Activated T-cell treated with anti-CD3 and anti-CD28 coated beads, Interleukin-2, amount 50 U/mL, for 24 hours (primary cell): ENCODE measurements at places on chromosomes 5 and 9.

DNA sequence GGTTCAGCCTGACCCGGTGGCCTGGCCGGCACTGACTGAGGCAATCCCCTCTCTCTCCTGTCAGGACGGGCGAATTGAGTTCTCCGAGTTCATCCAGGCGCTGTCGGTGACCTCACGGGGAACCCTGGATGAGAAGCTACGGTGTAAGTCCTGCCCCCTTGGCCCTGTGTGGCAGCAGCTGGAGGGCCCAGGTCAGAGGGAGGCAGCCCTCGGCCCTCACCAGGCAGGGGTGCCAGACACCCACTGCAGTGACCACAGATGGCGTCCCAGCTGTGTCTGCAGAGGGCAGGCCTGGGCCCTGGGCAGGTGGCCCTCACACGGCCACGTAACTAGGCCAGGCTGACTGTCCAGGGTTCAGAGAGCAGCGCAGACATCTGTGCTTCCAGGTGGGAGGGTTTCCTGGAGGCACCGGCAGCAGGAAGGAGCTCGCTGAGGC, 45.9 kb upstream of the HMCN2 start:
- no peak for DNase-seq

DNA sequence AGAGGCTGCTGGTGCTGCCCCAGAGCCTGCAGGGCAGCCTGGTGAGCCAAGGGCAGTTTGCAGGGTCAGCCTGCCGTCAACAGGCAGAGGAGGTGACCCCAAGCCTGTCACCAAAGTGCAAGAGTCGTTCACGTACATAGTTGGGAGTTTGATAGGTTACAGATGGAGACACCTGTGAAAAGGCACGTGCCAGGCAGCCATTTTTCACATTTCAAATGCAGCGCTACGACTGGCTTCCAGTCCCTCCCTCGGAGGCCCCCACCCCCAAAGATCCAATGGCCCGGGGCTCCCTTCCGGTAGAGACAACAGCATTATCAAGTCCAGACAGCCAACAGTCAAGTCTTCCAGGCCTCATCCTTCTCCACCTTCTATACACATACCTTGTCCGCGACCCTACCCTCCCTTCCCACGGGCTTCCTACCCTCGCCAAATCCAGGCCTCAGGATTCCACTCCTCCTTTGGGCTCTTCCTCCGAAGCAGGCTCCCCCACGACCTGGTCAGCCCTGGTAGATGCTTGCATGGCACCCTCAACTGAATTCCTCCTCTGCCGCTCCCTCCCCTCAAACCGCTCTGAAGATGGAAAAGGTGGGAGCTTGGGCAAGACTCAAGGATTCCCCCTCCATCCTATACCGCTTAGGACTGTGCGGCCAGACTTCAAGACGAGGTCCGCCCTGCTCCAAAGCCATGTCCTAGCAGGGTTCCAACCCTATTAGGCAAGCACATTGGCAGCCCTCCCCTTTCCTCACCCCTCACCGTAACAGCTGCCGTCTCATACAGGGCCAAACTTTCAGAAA, 13.2 kb downstream of the HNRNPH1 start:
- no peak for DNase-seq

GRCh38 chr5:150227606-150228273, 37.9 kb downstream of the SLC6A7 start:
- no peak for DNase-seq

DNA sequence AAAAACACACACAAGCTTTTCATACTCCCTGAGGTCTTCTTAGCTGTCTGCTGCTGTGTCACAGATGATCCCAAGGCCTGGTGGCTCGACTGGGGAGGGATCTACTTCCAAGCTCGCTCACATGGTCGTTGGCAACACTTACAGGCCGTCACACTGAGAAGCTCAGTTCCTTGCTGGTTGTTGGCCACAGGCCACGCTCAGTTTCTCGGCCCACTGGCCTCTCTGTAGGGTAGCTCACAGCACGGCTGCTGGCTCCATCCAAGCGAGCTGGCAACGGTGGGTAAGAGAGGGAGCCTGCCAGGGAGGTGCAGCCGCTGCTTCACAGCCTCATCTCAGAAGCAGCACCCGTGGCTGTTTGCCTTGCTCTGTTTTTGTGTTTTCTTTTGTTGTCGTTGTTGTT, 43.8 kb upstream of the GFPT2 start:
- DNase-seq, result no peak

GRCh38 chr5:128084228-128085167, 932 bp downstream of the SLC12A2 start:
- DNase-seq, result peak; percentile 70

- no peak for DNase-seq
These were observed 720.6 kb downstream of the PTPRD start for GRCh38 chr9:9892217-9892616.

DNA sequence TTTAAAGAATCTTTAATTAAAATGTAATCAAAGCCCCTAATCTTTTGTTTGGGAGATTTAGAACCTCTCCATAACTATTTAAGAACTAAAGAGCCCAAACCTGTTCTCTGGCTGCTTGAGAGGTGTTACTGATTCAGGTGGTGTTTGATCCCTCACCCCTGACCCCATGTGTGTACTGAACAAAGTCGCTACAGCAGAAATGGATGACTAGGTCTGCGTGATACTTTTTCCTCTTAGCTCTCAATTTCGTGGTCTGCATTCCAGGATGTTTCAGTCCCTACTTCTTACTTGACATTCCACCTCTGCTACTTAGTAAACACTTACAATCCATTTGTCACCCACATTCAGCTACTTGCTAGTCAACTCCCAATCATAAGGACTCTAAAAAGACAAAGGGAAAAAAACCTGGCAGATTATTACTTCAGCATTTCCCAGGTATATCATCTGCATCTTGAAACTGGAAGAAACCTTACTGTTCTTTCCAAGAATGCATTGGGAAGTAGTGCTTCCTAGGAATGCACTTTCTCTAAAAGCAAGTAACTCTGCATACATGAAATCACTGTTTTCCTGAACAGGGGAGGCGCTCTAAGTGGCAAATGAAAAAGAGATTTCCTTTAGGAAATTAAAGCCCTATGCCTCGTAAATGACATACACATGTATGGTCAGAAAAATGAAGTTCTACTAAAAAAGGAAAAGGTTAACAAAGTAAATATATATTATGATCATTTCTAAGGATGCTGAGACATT, 1091.6 kb downstream of the PTPRD start:
- no peak for DNase-seq

DNA sequence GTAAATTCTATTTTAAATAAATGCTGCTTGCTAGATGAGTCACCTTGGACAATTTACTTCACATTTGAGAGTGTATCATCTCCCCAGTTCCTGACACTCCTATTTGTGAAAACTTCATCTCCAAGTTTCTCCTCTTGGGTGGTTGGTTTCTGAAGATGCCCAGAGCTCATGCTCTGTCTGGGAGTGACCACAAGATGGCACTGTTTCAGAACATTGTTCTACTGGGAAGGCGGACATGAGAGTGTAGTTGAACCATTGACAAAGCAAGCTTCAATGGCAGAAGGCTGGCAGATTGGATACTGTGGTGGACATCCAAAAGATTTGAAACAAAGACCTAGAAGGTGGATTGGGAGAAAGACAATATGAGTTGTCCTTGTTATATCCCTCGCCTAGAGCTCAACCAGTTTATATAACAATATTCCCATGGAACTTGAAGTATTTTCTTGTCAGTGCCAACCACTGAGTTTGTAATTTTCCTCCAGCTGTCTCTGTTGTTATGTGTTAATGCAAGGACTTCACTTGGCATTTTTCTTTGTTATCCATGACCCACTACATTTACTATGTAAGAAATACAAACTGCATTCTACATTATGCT, 234.3 kb upstream of the ANKH start:
- no peak for DNase-seq

DNA sequence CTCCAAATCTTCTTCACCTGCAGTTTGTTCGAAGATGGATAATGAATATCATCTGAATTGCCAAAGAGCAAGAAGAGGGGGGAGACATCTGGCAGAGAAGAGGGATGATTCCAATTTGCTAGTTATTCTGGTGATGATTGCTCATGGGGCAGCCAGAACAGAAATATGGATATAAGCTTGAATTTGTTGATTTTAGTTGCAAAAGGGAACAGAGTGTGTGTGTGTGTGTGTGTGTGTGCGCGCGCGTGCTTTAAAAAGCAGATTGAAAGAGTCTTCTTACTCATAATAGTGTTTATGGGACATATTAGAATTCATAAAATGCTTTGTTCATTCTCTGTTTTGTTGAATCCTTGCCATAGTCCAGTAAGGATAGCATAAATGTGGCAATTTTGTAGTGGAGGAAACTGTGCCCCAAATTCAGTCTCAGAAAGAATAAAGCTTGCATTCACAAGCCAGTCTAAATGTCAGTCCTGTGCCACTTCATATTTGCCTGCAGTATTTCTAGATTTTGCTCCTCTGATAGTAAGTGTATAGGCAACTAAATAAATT, 436.3 kb upstream of the KLF4 start:
- DNase-seq, result no peak

- no peak for DNase-seq
These were observed 803.7 kb downstream of the TLE4 start for GRCh38 chr9:80375477-80375876.

- DNase-seq, result no peak
These were observed 119.5 kb downstream of the SYK start for GRCh38 chr9:90921104-90921503.

DNA sequence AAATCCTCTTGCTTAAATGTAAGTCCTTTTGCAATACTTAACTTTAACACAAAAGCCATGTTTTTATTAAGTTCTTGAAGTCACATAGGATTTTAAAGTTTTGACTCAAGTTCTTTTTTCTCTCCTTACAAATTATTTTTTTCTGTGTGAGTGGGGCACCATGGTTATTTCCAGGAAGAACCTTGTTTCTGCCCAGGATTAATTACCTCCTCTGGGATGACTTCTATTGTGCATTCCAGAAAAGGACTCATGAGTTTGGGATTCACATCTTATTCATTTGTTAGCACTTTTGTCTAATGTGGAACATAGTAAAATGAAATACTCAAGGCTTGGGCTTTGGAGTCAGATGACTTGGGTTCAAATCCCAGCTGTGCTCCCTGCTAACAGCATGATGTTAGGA, 421.4 kb upstream of the WWC1 start:
- DNase-seq, result no peak

DNA sequence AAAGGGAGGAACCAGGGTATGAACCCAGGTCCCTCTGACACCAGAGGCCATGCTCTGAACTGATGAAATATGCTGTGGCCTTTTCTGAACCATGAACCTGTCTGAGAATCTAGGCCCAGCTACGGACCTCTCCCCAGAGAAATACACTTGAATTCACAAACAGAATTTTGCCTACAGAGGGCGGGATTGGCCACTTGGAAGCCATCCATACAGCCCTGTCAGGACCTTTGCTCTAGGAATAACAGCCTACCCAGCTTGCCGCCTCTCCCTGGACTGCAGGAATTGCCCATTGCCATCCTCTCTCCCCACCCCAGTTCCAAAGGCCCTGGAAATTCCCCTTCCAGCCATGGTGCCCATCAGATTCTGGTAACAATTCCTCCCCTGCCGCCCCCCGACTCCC, 26.6 kb downstream of the MORN5 start:
- DNase-seq, result no peak

DNA sequence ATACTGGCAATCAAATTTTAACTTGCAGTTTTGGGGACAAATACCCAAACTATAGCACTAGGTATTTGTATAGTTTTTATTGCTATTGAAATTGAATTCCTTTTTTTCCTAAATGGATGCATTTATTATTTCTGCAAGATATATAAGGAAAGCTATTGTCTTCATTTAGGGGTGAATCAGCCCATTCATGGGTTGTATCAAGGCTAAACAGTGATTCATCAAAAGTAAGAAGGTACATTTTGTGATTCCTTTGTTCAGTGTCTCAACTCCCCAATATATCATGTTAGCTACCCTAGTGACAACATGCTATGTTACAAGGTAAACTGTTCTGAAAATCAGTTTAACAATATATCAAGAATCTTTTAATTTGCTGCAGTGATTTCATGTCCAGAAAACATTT, 185.7 kb downstream of the PLK2 start:
- no peak for DNase-seq

DNA sequence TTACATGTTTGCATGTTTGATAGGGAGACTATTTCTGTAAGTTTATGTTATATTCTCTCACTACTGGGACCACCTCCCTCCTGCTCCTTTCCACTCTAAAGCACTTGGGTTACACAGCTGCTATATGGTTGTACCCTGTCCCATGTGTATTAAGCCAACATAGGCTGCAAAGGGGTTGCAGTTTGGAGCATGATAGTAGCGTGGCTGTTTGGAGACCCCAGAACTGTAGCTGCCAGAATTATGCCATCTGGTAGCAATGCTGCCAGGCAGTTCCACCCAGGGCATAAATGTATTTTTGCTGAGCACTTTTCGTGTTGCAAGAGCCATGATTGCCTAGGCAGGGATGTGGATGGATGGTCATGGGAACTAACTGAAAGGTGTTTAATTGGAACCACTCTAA, 81.8 kb downstream of the CNTLN start:
- no peak for DNase-seq

- DNase-seq, result peak; percentile 47
These were observed 27.8 kb downstream of the TNFSF15 start for GRCh38 chr9:114777821-114778609.

- no peak for DNase-seq
These were observed 89.6 kb downstream of the SFXN1 start for GRCh38 chr5:175567954-175568353.

- DNase-seq, result no peak
These were observed 34.0 kb upstream of the FGF1 start for GRCh38 chr5:142719836-142720370.

GRCh38 chr5:82349652-82350051, 71.5 kb upstream of the RPS23 start:
- DNase-seq, result peak; percentile 47

DNA sequence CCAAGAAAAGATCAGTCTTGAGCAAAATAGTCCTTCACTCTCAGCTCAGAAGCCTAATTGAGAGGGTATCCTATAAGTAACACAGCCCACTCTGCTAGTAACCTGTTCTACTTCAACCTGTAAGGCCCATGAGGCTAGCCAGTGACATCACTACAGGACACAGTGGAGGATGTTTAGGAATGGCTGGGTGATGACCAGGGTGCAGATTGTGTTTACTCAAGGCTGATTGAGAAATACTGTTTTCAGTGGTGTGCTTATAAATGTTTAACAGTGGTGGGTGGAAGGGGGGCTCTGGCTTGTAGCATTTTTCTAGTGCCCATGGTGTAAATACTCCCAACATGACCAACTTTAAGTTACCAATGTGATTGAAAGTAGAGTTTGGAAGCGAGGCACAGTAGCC, 159.8 kb upstream of the CCDC152 start:
- no peak for DNase-seq

GRCh38 chr9:128685636-128686489, 3.2 kb upstream of the SET start:
- DNase-seq, result peak; percentile 57

DNA sequence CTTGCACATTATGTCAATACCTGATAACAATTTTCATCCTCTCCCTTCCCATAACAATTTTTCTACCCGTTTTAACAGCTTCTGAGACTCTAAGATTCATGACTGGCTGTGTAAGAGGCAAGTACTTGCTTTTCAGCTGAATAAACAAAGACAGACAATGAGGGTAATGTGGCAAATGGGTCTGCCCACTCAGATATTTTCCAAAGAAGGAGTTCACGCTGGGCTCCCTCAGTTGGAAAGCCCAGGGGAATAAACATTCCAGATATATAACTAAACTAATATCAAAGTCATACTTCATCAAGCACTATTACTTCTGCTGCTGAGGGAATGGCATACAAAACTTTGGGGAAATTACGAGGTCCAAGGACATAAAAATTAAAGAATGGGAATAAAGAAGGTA, 24.4 kb downstream of the MEGF9 start:
- no peak for DNase-seq
